Esophagus (tissue), 2 donors: ENCODE measurements at places on chromosomes 2 and 18. TPM values are rescaled to one million over a fixed set of nuclear protein-coding genes. Genes with fewer than 3 reads are reported as not detected.

OR6B2 gene
- polyA plus RNA-seq: not detected

ALPP gene
- polyA plus RNA-seq: not detected

DNAH6 gene
- 0.06 TPM for polyA plus RNA-seq

NAT8 gene
- polyA plus RNA-seq: not detected

NRP2 gene
- 11.1 TPM for polyA plus RNA-seq

SERPINB12 gene
- 1.4 TPM for polyA plus RNA-seq

GKN1 gene
- 0.25 TPM for polyA plus RNA-seq

RAB17 gene
- polyA plus RNA-seq: 7.0 TPM

ANKRD53 gene
- 0.35 TPM for polyA plus RNA-seq

MEMO1 gene
- 50.5 TPM for polyA plus RNA-seq

LRRC30 gene
- polyA plus RNA-seq: not detected

NETO1 gene
- polyA plus RNA-seq: not detected

AQP12B gene
- not detected for polyA plus RNA-seq

DDX18 gene
- 13.7 TPM for polyA plus RNA-seq

HEATR5B gene
- 7.7 TPM for polyA plus RNA-seq

FSIP2 gene
- polyA plus RNA-seq: 0.01 TPM

REG1B gene
- polyA plus RNA-seq: 0.34 TPM

SGPP2 gene
- 5.5 TPM for polyA plus RNA-seq

WDR35 gene
- polyA plus RNA-seq: 1.3 TPM

VAMP8 gene
- 430 TPM for polyA plus RNA-seq
